Posterior cingulate gyrus (tissue), 11 donors: ENCODE measurements at places on chromosomes 7 and 10.

DNA sequence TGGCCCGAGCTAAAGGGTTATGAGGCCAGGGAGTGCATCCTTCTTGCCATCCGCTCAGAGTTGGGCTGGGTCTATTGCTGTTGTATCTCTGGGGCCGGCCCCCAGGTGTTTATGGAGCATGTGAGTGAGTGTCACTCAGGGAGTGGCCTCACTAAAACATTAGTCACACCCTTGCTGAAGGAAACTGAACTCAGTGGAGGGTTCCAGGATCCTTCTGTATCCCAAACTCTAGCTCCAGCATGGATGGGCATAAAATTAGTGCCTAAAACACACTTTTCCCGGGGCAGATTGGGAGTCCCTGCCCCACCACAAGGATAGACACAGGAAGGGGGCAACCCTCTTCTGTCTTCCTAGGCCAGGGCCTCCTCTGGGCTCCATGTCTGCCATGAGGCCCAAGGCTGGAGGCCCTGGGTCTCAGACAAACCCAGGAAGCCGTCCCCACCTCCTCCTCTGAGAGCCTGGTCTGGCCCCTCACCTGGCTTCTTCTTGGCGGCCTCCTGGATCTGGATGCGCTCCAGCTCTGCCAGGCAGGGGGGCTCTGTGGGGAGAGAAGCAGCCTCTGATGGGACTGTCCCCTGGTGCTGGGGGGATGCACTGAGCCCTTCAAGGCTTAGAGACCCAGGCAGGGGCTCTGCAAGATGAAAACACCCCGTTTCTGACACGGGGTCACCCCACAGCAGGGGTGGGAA is 24.5 kb downstream of the SPOCK2 start:
- no peak for DNase-seq

- DNase-seq = no peak
These were observed 112.1 kb upstream of the KLF6 start for GRCh38 chr10:3897156-3897555.

DNA sequence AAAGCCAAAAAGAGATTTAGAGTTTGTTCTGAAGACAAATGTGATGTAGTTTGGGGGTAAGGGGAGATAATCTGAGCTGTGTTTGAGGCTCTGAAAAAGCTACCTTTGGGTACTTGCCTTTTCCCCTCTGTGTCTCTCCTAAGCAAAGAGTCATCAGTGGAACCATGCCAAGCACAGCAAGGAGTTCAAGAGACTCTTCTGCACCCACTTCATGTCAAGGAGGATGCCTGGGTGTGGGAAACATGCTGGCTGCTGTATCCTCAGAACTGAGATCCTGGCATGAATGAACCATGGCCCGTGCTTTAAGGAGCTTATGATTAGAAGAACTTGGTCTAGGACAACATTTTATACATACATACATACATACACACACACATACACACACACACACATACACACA is 142.9 kb downstream of the NOC3L start:
- no peak for DNase-seq

GRCh38 chr10:77710081-77710551 is 72.5 kb upstream of the KCNMA1 start:
- no peak for DNase-seq

DNA sequence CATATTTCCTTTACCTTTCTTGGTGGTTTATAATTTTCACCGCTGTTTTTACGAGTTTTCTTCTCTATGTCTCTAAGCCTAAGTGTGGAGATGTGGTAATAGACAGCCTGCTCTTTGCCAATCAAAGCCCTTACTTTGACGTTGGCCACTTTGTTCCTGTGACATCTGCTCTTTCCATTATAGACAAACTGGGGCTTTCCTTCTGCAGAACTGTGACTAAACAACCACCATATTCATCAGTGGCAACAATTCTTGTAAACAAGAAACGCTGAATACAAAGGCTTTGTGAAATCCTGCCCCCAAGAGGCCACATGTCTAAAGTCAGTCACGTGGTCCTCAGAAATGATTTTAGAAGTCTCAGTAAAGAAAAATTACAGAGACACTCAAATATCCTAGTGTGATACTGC is 59.6 kb upstream of the CAPZA2 start:
- DNase-seq = no peak

GRCh38 chr7:44045226-44046014 is 918 bp downstream of the DBNL start:
- no peak for DNase-seq
